ENCODE measurements at places on chromosomes 2 and 18. TPM values are rescaled to one million over a fixed set of nuclear protein-coding genes. Genes with fewer than 3 reads are reported as not detected.

GRCh38 chr2:43540021-43540779 is 55.6 kb downstream of the THADA start:
- no peak overlapping the region for H3K27ac ChIP-seq
- H3K36me3 ChIP-seq, result peaks cover 17% of the 10 kb centered on the region
- no peaks in the 10 kb centered on the region for H3K27me3 ChIP-seq
- peaks cover 12% of the 10 kb centered on the region for H3K4me1 ChIP-seq

DNA sequence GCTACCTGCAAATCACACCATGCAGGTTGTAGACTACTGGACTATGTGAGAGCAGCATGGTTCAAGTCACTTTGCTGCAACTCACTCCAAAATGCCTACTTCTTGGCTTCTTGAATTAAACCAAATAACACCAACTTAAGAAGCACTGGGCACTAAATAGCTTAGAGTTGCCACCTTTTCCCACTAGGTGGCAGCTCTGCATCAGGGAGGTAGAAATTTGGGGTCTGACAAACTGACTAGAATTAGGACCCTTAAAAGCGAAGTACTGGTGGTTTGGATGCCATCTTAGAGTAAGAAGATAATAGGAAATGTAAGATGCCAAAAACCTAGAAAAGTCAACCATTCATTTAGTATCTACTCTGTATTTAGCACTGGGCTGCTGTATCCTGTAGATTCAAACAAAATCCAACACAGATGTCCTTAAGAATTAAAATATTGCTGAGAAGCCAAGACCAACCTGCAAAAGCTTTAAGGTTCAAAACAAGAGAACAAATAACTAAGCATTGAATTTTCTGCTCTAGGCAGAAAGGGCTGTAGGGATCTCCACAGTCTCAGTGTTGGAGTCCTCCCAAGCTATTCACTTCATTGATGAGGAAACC is 65.5 kb downstream of the CCBE1 start:
- peak; percentile 18 for DNase-seq
- peaks cover 3% of the 10 kb centered on the region for H3K27me3 ChIP-seq
- no peak overlapping the region for H3K27ac ChIP-seq
- no peaks in the 10 kb centered on the region for H3K36me3 ChIP-seq

GRCh38 chr2:39571111-39571731 is 94.5 kb upstream of the TMEM178A start:
- DNase-seq, result no peak
- no peak overlapping the region for H3K4me3 ChIP-seq
- no peaks in the 10 kb centered on the region for H3K36me3 ChIP-seq
- H3K27ac ChIP-seq, result no peak overlapping the region
- no peaks in the 10 kb centered on the region for H3K27me3 ChIP-seq
- no peaks in the 10 kb centered on the region for H3K4me1 ChIP-seq

DNA sequence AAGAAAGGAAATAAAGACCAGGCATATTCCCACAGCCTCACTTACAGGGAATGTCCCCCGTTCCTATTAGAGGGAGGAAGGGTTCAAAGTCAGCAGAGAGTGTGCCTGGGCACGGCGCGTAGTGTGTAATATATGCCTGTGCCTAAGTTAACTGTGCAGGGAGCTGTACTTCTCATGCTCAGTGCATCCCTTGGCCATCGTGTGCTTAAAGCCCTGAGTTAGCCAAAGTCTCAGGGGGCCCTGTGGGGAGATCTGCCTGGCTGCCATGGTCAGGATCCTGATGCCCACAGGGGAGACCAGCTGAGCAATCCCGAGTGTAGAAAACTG is 48.4 kb downstream of the TEX51 start:
- no peak overlapping the region for H3K4me3 ChIP-seq
- no peak overlapping the region for H3K27ac ChIP-seq
- H3K36me3 ChIP-seq, result no peaks in the 10 kb centered on the region
- no peak for DNase-seq
- no peaks in the 10 kb centered on the region for H3K4me1 ChIP-seq
- H3K27me3 ChIP-seq, result peaks cover 6% of the 10 kb centered on the region

GRCh38 chr2:174776675-174777074 is 12.4 kb upstream of the CHRNA1 start:
- H3K4me1 ChIP-seq, result peaks cover 54% of the 10 kb centered on the region
- H3K27me3 ChIP-seq, result no peaks in the 10 kb centered on the region
- no peak for DNase-seq
- no peak overlapping the region for H3K27ac ChIP-seq
- H3K4me3 ChIP-seq, result no peak overlapping the region

Gene DYSF
- total RNA-seq, result 3.8 TPM

Data from activated CD8-positive, alpha-beta T cell treated with anti-CD3 and anti-CD28 coated beads for 36 hours (primary cell).